ENCODE measurements at places on chromosomes 16 and 17.

- no peak for DNase-seq
Observed at GRCh38 chr16:84042879-84043485, 387 bp upstream of the SLC38A8 start.

GRCh38 chr16:81123092-81123852, 27.1 kb upstream of the GCSH start:
- no peak for DNase-seq

DNA sequence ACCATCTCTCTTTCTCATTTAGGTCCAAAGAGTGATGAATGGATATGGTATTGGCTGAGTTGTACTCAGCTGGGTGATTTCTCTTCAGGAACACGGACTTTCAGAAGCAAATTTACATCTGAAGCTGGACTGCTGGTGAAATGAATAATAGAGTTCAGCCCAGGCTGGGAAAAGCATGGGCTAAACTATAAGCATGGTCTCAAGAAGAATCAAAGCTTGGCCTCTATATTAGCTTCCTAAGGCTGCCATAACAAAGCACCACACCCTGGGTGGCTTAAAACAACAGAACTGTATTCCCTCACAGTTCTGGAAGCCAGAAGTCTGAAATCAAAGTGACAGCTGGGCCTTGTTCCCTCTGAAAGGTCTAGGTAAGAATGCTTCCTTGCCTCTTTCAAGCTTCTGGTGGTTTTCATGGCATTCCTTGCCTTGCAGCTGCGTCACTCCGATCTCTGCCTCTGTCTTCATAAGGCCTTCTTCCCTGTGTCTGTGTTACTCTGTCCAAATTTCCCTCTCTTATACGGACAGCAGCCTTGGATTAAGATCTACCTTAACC, 89.8 kb upstream of the CES5A start:
- no peak for DNase-seq

DNA sequence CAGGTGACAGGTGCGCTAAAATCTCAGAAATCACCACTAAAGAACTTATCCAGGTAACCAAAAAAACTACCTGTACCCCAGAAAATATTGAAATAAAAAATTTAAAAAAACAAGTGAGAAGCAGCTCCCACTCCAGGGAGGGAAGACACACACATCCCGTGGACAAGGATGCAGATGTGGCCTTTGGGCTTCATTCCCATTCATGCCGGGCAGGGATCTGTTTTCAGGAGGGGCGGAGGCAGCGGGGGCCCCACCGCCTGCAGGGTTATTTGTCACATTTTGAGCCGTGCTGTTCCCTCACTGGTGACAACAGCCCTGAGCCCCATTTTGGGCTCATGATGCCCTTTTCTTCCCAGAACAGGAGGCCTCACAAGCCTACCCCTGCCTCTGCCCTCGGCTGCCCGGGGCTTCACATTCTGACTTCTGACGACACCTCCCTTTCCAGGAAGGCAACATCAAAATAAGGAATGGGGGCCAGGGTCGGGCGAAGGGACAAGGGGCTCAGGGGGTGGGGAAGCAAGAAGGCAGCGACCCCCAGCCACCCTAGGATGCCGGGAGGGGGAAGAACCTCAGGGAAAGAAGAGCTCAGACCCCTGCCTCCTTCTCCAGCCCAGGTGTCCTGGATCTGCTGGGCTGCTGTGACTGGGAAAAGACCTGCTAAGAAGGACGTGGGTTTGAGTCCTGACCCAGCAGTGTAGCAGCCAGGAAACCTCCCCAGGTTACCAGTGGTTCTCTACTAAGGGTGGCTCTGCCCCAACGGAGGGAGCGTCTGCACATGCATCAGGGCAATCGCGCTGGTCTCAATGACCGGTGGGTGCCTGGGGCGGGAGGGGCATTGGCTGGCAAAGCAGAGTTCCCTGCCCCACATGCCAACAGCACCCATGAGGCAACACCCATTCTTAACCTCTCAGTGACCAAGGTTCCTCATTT, 2.3 kb upstream of the CD79B start:
- DNase-seq = no peak

DNA sequence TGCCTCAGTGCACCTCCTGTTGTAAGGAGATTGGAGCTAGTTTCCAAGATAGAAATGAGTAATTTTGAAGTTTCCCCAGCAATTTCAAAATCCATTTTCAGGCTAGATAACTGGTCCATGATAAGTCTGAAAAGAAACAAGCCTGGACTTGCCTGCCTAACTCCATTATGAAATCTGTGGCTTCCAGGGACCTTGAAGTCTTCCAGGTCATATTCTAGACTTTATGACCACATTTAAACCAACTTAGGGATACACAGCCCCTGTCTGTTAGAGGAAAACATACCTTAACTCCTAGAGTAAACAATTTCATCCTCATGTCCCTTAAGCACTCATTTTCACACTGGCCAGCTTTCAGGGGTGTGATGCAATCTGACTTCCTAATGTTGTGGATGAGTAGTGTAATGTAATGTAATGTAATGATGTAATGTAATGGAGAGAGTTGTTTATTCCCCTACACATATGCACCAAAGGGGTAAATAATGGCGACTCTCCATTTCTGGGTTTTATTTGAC, 96.7 kb upstream of the FAM20A start:
- DNase-seq = no peak

- DNase-seq = no peak
Observed at GRCh38 chr16:84271866-84272265, 22.8 kb upstream of the WFDC1 start.

GRCh38 chr17:79424471-79425185, 186.2 kb downstream of the RBFOX3 start:
- DNase-seq = no peak

DNA sequence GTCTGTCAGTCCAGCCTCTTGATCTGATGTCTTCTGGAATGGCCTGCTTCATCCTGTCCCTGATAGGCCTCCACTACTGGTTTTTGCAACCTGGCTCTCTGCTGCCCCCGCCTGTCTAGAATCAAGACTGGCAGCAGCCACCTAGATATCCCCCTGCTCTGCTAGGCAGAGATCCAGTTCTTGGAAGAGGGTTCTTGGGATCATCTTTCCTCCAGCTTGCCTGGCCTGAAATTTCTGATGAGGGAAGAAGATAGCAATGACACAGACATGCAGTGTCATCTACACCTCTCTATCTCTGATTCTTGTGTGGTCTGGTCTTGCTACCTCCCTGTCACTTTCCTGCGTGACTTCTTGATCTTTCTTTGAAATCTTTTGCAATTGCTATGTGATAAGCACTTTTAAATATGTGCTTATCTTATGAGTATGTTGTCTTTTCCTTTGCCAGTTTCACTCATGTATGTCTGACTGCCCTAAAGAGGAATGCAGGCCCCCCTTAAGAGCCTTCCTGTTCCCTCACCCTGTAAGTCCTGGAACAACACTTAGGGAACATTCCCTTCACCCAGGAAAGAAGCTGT, 20.3 kb upstream of the NFATC3 start:
- DNase-seq = peak; percentile 18

GRCh38 chr17:49180998-49181635, 29.3 kb downstream of the GNGT2 start:
- DNase-seq = no peak

DNA sequence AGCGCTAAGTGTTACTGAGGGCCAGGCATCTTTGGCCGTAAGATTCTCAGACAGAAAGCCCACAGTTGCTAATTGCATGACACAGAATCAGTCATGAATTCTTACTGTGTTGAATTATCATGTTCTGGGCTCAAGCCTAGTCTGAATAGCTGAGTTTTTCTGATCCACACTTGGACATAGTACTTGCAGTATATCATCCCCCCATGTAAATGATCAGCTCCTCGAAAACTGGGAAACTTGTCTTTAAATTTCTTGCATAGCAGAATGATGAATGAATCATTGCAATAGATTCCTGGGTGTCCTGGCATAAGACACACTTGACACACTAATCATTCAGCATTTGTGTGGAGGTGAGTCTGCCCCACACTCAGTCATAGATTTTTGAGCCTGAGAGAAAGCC, 2.2 kb downstream of the MLYCD start:
- DNase-seq = no peak

DNA sequence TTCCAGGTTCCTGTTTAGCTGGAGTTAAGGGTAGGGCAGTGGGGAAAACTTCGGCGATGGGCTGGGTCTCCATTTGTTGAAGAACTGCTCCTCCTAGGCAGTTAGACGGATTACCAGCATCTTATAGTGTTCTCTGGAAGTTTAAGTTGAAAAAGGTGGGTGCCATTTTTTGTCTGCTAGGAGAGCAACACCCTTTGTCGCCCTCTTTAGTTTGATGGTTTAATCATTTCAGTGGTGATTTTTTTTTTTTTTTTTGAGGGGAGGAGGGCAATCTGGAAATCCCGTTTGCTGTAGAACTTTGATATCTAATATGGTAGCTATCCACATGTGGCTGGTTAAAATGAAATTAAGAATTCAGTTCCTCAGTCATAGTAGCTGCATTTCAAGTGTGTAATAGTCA, 4.1 kb downstream of the UBFD1 start:
- no peak for DNase-seq

GRCh38 chr16:28504707-28505404, 1.8 kb downstream of the IL27 start:
- no peak for DNase-seq

GRCh38 chr17:50765454-50766221, 1.7 kb downstream of the ANKRD40CL start:
- no peak for DNase-seq

GRCh38 chr16:27849621-27850020, 213.9 kb downstream of the GSG1L start:
- no peak for DNase-seq

DNA sequence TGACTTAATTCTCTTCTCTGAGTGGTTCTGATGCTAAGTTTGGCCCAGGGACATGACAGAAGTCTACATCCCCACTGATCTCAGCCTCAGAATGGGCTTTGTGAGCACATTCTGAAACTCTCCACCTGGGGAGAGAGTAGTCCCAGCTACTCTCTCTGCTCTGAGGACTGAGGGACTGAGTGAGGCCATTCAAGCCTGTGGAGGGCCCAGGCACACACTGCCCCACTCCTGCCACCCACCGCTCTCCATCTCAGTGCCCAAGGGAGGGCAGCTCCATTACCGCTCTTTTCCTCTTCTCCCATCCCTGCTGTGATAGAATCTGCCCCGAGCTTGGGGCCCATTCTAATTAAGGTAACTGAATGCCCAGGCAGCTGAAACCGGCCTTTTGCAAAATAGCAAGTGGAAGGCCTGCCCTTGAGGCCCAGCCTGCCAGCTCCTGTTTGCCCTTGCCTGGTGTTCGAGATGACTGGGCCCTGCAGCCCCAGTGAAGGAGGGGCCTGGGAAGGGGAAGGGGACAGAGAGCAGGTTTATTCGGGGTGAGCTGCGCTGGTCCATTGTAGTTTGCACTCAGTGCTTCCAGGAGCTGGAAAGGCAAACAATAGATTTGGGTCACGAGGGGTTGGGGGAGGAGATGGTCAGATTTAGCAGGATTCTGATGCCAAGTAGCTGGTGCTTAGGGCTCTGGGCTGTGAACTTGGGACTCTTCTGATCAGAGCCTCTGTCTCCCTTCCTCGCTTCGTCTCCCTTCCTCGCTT, 76.2 kb downstream of the RAB11FIP4 start:
- no peak for DNase-seq

DNA sequence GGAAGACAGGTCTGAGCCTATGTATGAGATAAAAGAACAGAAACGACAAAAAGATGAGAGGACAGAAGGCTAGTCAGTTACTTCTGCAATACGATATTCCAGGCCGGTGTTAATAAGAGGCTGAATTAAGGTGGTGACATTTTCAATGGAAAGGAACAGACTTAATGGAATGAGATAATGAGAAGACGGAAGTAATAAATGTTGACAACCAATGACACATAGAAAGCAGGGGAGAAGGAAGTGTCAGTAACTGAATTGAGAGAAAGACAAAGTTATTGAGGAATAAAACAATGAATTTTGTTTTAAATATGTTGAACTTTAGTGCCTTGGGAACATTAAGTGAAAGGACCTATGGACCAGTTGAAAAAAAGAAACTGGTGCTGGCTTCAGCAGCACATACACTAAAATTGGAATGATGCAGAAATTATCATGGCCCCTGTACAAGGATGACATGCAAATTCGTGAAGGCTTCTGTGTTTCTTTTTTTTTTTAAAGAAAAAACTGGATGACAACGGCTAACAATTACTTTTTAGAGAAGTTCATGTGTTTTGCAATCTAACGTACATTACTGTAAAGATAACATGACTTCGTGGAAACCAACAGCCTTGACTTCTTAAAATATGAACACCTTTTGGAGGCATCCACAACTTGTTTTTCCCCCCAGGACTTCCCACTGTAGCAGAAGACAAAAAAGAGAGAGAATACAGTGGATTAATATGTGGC, 18.5 kb upstream of the CPD start:
- DNase-seq = no peak

DNA sequence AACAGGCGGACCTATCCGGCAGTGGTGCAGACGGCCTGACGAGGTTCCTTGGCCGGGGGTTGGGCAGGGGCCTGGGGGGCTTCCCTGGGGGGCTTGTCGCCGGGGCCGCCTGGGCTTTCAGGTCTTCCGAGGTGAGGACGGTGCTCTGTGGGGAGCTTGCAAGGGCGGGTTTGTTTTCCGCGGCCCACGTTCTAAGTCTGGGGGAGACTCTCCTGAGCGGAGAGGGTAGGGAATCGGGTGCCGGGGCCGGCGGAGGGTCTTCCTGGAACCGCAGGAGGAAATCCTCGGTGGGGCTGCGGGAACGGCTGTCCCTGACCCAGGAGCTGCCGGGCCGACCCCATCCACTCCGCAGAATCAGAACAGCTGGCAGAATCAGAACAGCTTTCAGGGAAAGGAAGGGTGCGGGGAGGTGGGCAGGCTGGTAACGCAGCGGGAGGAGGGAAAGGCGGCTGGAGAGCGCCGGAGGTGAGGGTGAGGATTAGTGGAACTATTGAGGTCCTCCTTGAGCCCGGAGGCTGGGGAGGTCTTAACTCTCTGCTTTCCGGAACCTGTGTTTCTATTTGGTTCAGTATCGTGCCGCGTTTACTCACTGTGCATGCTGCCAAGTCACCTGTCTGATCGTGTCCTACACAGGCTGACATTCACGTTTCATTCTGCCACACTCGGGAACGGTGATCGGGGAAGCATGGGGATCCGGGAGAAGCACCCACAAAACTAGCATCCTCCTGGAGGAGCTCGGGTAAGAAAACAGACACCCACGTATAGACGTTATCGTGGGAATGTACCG, 28.9 kb downstream of the CPSF4L start:
- DNase-seq = no peak
